Activated T-cell treated with anti-CD3 and anti-CD28 coated beads, Interleukin-2, amount 50 U/mL, for 1 hour (primary cell): ENCODE measurements at places on chromosomes 2 and 18.
A peak's percentile ranks its signal among the peaks of the same experiment; 100 is the strongest.

DNA sequence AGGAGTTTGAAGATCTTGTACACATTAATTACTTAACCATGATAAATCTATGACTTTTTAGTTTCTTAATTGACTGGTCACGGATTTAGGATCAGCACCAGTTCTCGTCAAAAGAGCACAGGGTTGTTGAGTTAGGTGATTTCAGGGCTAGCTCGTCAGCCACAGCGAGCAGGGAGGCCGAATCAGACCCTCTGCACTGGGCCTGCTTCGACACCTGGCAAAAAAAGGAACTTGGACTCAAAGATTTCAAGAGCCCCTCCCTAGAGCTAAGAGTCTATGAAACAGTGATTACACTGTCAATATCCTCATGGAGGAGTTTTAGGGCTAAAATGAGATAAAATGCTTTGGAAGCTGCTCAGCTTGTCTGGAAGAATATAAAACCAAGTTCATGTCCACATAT, 4.6 kb upstream of the SERTAD2 start:
- no peak for DNase-seq

DNA sequence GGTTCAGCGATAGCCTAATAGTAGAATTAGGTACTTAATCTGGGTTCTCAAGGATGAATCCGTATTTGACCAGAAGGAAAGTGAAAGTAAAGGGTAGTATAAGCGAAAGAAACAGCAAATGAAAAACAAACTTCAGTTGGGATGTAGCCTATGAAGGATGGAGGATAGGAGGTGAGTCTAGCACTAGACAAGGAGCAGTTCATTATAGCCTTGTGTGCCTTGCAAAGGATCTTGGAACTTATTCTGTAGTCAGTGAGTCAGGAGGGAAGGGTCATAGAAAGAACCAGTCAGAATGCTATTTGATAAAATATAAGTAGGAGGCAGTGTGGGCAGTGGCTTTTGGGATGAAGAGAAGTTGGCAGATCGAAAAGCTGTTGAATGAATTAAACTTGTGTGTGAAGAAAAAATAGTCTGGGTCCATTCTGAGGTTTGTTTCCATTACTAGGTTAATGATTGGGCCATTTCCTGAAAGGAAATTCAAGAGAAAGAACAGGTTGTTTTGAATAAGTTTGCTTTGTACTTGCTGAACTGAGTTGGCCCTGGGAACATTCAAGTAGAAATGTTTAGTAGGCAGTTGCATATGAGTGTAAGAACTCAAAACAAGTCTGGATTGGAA, 48.5 kb downstream of the ANKRD12 start:
- DNase-seq, result no peak

DNA sequence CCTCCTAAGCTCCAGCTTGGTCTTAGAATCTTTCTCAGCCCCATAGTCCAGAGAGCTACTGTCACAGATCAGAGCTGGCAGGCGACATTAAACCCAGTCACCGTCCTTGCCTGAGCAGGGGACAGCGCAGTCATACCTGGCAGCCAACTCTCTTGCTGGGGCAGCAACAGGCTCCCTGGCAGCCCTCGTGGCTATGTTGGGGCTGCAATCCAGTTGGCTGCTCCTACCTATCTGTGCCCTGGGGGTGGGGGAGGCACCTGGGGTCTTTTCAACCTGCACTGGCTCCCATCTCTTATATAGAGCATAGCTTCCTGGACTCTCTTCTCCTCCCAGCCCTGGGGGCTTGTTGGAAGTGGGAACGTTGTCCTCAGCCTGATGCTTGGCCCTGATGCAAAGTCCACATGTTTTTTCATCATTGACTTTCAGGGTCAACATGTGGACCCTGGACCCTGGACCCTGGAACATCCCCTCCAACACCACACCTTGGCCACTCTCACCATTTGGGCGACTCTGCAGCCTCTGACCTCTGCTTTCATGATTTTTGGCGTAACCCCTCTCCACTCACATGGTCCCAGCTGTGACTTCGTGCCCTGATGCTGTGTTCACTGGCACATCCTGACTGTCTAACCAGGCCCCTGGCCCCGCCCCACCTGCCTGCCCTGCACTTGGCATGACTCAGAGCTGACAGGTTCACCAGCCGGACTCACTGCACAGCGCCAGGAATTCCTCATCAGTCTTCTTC, 45.6 kb downstream of the ATOH8 start:
- peak; percentile 6 for DNase-seq

DNA sequence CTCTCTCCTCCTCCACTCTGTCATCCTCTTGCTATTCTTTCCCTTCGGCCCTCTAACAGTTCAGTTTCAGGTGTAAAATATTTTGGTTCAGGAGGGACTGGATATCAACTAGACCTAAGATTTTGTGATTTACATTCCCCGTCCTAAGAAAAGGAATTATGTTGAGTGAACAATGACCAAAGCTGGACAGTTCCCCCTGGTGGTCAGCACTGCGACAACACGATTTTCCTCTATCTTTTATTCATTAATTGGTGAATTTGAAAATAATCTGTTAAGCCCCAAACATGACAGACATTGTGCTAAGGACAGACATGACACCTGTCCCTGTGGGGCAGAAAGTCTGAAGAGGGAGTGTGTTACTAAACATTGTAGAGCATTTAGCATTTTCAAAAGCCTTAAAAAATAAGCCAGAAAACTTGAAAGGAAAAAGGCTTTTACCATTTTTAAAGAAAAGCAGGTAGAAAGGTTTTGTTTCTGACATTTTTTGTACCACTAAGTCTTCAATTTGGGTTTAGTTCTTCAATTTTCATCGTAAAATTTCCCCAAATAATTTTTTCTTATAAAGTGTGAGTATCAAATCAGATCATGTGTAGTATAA, 28.4 kb upstream of the GTF2A1L start:
- DNase-seq, result no peak

GRCh38 chr18:7464245-7464966, 102.7 kb upstream of the PTPRM start:
- no peak for DNase-seq

- DNase-seq, result no peak
Measured at GRCh38 chr2:199903111-199903510, 8.0 kb upstream of the C2orf69 start.

DNA sequence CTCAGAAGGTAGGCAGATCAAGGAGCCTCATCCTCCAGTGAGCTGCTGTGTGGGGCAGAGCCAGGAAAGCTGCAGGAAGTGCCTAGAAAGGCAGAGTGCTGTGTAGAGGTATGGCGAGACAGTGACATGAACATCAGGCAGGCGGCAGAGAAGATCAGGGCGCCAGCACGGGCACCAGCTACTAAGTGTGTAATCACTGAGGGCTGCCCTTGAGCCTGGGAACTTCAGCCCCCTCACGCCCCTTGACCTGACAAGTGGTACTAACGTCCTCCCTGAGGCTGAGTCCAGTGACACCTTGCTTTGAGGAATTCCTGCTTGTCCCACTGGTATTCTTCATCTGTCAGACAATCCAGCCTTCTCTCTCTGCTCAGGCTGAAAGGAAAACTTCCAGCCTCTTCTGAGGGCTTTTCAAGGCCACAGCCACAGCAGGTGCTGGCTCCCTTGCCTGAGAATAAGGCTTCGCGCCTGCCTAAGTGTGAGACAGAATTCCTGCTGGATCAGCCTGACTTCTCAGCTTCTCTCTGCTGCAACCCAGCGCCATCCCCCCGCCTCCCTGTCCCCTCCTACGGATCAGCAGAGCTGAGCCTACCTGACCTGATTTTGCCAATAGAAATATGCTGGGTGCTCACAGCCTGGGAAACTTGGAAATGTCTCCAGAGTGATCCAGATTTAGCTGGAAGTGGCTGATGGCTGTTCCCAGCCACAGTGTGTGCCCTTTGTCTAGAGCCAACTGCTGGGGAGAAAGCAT, 148.0 kb downstream of the SMAD7 start:
- DNase-seq, result peak; percentile 15

- no peak for DNase-seq
Measured at GRCh38 chr2:681312-681711, 4.1 kb upstream of the TMEM18 start.

- DNase-seq, result no peak
Measured at GRCh38 chr18:11533942-11534496, 75.4 kb upstream of the SLC35G4 start.

DNA sequence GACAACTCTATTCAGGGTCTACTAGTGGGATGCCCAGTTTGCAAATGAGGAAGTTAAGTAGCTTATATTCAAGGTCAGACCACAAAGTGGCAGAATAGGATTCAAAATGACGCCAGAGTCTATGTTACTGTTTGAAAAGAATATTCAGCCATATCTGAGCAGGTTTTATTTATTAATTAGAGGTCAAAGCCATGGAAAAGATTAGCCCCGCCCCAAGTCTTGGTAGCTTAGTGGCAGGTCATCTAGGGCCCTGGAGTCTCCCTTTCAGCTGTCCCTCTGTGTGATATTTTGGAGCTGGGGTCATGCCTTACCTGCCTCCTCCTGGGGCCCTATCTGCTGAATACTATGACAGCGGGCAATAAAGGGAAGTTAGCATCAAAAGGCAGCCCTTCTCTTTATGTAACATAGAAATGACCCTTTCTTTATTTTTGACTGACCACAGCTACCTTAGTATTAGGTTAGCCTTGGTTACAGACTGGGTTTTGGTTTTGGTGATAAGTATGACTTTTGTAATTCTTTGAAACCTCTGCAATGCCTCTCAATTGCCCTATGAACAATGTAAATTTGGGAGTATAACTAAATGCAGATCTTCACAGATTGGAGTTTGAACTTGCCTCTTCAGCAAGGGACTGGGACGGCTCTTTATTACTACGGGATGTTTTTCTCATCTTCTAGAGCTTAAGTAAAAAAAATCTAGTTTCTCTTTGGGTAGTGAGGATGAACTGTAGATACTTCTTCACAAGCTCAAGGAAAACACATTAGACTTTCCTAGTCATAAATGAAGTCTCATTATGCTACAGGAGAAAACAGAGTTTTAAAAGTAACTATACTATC, 153.0 kb upstream of the ITGA4 start:
- peak; percentile 29 for DNase-seq

DNA sequence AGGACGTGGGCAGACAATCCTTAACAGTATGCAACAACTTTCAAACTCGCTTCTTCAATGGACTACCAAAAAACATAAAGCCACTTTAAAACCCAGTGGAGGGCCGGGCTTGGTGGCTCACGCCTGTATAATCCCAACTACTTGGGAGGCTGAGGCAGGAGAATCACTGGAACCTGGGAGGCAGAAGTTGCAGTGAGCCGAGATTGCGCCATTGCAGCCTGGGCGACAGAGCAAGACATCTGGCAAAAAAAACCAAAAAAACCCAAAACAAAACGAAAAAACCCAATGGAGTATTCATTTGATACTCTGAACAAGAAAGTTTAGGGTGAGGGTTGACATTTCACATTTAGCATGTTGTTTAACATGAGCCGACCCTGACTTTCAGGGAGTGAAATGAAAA, 14.0 kb downstream of the RNF125 start:
- no peak for DNase-seq

DNA sequence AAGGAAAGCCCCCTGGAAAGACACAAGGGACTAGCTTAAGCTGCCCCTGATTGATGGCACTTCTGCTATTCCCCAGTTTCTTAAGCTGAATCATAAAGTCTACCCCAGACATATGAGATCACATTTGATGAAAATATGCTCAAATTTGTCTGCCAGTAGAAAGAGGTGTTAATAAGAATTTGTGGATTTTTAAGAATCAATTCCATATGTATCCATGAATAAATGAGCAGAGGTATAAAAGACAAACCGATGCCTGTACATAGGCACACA, 119.9 kb downstream of the CCBE1 start:
- no peak for DNase-seq

- no peak for DNase-seq
Measured at GRCh38 chr18:23225503-23225902, 90.2 kb downstream of the CABLES1 start.

DNA sequence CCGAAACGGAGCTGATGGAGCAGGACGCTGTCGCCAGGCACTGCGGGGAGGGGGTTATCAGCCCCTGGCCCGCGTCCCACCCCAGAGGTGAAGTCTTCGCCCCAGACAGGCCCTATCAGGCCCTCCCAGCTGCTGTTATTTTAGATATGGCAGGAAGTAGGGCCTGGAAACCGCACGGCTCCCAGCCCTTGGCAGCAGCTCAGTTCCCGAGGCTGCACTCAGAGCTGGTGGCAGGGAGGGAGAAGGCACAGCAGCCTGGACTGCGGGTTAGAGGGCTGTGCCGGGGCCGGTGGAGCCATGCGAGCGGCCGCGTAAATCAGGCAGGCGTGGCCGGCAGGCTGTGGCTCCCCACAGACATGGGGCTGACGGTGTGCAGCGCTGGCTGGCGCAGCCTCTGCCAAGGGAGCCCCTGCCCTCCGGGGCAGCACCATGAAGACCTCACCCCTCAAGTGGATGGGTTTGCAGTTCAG, 111.4 kb downstream of the NFATC1 start:
- DNase-seq, result peak; percentile 54

DNA sequence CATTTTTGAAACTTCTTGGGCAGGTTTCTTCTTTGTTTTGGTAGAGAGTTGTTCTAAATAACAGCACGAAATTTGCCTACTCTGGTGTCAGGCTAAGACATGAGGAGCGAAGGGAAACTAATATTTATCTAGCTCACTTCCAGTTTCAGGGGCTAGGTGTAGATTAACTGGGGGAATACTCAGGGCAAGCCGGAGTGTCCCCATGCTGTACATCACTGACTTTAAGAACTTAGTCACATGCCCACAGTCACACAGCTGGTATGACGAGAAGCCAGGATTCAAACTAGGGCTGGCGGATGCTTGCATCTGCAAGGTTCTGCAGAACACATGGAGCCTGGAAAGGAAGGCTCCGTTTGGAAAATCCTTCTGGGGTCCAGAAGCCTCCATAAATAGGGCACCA, 133.3 kb downstream of the ALPK2 start:
- no peak for DNase-seq

GRCh38 chr18:34224423-34225217, at the start of gene NOL4:
TSS of gene NOL4 (minus strand) at chr18:34224913. CDS start at chr18:34223253, 1,660 bp downstream.
- DNase-seq, result no peak

GRCh38 chr2:158973116-158973956, 4.9 kb downstream of the TANC1 start:
- DNase-seq, result no peak

GRCh38 chr2:218605432-218605831, 2.3 kb upstream of the PLCD4 start:
- no peak for DNase-seq

DNA sequence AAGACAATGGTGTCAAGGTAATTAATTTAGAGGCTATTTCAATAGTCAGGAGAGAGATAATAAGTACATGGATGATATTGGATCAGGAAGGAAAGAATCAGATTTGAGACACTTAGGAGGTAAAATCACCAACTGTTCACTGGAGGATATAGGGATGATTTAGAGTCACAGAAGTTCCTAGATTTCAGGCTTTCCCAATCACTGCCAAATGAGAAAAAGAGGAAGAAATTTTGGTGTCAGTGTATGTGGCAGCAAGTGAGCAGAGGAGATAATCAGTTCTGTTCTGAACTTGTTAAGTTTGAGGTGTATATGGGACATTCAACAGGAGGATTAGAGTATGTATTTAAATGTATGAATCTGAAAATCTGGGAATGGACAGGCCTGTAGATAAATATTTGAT, 640.4 kb downstream of the NR4A2 start:
- DNase-seq, result no peak
